Heart left ventricle (tissue), 16 donors: ENCODE measurements at places on chromosomes 11 and 22.

DNA sequence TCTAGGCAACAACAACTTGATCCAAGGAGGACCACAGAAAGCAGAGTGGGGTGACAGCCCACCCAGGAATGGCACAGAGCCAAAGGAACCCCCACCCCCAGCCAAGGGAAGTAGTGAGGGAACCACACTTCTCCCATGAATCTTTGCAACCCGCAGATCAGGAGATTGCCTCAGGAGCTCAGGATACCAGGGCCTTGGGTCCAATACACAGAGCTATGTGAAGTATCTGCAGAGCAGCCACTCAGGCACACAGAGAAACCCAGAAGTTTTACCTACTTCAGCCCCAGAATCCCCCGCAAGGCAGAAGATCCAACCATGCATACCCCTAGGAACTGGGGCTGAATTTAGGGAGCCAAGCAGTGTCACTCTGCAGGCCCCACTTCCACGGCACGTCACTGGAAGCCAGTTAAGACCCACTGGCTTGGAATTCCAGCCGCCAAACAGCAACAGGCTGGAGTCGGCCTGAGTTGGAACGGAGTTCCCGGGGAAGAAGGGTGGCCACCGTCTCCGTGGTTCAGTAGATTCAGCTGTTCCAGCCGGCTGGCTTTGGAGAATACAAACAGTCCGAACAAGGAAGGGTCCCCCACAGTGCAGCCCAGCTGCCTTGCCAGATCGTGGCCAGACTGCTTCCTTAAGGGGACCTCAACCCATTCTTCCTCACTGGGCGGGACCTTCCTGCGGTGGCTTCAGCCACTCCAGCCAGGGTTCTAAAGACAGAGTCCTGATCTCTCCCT, 174.1 kb downstream of the TTC28 start:
- no peak for DNase-seq

DNA sequence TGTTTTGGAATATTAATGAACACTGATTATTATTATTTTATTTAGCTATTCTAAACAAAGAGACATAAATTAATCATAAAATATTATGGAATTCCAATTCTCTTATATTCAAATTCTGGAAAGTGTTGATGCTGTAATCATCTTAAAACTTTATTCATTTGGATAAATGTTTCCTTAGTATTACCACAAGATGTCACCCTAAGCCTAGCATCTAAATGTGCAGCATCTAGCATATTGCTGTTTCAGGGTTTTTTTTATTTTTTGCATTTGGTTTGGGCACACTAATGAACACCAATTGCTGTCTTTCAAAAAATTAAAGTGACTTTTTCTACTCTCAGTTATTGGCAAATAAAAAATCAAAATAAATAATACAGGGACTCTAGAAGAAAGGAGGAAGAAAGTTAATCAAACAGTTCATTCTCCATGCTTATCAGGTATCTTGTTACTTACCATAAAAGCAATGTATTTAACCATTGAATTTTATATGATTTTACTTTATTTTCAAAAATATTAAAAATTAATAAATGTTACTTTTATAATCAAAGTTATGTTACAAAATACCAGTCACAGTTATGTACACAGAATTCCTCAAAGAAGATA, 31.8 kb downstream of the DLG2 start:
- no peak for DNase-seq

DNA sequence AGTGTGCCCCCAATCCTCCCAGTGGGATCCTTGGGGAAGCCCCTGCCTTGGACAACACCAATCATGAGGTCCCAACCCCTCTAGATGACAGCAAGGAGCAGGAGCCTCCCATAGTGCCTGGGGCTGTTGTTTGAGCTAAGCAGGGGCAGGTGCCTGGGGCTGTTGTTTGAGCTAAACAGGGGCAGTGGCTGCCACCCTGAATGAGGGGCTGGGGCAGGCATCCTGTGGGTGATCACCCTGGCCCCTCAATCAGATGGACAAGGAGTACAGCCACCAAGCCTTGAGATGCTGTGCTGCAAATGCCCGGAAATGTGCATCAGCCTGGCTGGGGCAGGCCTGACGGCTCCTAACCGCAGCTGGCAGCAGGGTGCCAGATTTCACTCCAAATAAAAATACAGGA, 66.7 kb downstream of the MYEOV start:
- no peak for DNase-seq

DNA sequence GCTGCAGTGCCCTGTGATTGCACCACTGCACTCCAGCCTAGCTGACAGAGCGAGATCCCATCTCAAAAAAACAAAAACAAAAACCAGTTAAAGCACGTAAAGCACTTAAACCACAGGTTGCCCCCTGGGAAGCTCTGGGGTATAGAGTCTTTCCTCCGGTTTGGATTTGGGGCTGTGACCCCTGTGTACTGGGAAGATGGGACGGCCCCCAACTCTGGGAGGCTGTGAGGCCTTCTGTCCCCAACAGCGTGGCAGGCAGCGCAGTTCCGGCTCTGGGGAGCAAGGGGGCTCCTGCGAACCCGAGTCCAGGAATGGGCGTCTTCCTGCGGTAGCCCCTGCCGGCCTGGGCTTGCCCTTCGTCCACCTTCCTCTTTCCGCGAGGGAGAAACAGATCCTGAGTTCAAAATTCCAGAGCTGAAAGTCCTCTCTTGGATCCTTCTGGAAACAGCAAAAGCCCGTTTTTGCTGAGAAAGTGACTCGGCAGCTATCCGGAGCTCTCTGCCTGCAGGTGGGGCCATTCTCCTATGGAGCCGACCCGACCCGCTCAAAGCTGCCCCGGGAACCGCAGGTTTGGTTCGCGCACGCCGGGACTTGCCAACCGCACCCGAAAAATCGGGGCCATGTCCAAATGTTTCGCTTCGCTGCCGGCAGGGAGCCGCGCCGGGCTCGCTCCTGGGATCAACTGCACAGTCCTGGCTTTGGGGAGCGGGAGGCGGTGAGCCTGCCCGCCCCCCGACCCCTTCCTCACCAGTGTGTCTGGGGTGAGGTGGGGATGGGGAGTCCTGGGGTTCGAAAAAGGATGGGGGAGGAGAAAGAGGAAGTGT, 36.3 kb upstream of the POLA2 start:
- peak; percentile 67 for DNase-seq

DNA sequence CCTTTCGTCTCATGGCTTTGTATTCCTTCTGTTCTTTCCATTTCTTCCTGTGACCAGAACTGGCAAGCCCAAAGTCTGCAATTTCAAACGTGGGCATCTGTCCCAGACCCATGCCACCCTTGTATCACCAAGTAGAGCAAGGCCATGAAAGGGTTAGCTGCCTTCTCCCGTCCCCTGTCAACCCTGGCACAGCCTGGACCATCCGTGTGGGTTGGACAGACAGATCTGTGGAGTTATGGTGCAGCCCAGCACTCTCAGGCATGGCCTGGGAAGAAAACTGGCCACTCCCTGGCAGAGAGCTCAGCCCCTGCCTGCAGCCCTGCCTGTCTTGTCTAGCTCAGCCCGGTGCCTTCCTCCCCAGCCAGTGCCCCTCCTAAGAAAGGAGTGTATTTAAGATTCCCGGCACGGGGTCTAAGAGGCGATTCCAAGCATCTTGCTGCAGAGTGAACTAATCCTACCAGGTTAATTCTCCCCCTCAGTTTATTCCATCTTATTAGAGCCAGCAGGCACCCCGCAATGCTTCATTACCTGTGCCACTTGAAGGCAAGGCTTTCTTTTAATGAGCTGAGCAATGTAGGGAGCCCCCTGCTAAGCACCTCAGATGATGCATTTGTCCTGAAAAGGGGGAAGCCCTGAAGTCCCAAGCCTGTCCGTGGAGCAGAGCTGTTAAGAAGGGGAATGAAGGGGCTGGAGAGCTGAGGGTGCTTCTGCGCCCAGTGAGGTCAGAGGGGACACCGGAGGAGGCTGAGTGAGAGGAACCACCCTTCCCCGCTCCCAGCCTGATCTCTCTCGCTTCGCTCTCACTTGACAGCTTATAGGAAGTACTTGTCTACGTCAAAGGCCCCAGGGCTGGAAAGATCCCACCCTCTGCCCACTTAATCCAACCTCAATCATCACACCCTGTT, 130.6 kb downstream of the SPATA19 start:
- no peak for DNase-seq
